ENCODE measurements at places on chromosomes 7 and 10. TPM values are rescaled to one million over a fixed set of nuclear protein-coding genes. Genes with fewer than 3 reads are reported as not detected.

CRTAC1 gene
- 0.30 TPM for polyA plus RNA-seq

CALHM2 gene
- 6.3 TPM for polyA plus RNA-seq

CNPY1 gene
- polyA plus RNA-seq, result not detected

GIMAP6 gene
- polyA plus RNA-seq, result 8.2 TPM

KIAA1549 gene
- polyA plus RNA-seq, result 0.63 TPM

FFAR4 gene
- 0.18 TPM for polyA plus RNA-seq

CTAGE15 gene
- polyA plus RNA-seq, result not detected

PTER gene
- 10.6 TPM for polyA plus RNA-seq

WEE2 gene
- not detected for polyA plus RNA-seq

SPDYE18 gene
- 0.08 TPM for polyA plus RNA-seq

SLC26A5 gene
- polyA plus RNA-seq, result not detected

CAMK1D gene
- polyA plus RNA-seq, result 0.39 TPM

LBX1 gene
- 4.9 TPM for polyA plus RNA-seq

SHH gene
- polyA plus RNA-seq, result not detected

AKR1C8 gene
- polyA plus RNA-seq, result not detected

RET gene
- 0.75 TPM for polyA plus RNA-seq

A1CF gene
- not detected for polyA plus RNA-seq

TDRD1 gene
- 0.03 TPM for polyA plus RNA-seq

MLXIPL gene
- 14.1 TPM for polyA plus RNA-seq

PON1 gene
- polyA plus RNA-seq, result 0.10 TPM

TAS2R3 gene
- not detected for polyA plus RNA-seq

IDE gene
- polyA plus RNA-seq, result 9.2 TPM

SPDYE8 gene
- polyA plus RNA-seq, result not detected

GIGYF1 gene
- polyA plus RNA-seq, result 16.1 TPM
